ENCODE measurements at places on chromosomes 7 and 10.
A peak's percentile ranks its signal among the peaks of the same experiment; 100 is the strongest.

GRCh38 chr7:139560678-139561077, 37.2 kb downstream of the CLEC2L start:
- no peak for ATAC-seq

GRCh38 chr7:83394776-83395175, 232.1 kb upstream of the PCLO start:
- ATAC-seq: no peak

GRCh38 chr7:41809940-41810576, 107.2 kb upstream of the INHBA start:
- ATAC-seq: no peak

- no peak for ATAC-seq
These were observed 331.9 kb upstream of the LRRN3 start for GRCh38 chr7:110759069-110759468.

DNA sequence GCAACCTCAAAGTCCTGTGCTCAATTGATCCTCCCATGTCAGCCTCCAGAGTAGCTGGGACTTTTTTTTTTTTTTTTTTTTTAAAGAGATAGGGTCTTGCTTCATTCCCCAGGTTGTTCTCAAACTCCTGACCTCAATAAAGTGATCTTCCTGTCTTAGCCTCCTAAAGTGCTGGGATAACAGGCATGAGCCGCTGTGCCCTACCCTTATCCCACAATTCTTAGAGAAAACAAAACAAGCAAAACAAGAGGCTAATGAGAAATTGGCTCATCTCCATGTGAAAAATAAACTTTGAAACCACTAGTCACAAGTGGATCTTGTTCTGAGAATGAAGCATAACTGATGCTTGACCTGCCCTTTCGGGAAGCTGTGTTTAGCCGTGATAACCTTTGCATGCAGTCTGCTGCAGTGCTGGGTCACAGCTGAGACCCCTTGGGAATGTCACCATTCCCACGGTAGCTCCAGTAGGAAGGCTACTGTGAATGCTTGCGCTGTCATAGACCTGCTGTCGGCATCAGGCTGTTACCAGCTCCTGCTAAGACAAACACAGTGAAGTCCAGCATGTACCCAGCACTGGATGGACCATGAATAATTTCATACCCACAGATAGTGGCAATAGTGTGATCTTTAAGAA, 290.7 kb upstream of the KIAA1217 start:
- no peak for ATAC-seq

DNA sequence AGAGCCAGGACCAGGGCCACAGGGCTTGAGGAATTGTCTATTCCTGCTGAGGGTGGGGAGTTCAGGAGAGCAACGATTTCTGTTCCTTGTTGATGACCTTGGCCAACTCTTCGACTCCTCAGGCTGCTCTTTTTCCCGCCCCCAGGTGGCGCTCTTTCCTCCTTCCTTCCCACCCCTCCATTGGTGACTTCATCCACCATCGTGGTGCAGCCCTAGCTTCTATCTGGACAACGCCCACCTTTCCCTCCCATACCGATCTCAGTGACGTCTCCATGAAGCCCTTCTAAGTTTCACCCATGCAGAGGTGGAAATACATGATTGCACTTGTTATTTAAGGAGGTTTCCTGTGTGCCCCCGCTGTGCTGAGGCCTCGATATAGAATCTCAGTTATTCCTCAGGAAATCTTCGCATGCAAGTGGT, 22.1 kb upstream of the CARD11 start:
- ATAC-seq: no peak

DNA sequence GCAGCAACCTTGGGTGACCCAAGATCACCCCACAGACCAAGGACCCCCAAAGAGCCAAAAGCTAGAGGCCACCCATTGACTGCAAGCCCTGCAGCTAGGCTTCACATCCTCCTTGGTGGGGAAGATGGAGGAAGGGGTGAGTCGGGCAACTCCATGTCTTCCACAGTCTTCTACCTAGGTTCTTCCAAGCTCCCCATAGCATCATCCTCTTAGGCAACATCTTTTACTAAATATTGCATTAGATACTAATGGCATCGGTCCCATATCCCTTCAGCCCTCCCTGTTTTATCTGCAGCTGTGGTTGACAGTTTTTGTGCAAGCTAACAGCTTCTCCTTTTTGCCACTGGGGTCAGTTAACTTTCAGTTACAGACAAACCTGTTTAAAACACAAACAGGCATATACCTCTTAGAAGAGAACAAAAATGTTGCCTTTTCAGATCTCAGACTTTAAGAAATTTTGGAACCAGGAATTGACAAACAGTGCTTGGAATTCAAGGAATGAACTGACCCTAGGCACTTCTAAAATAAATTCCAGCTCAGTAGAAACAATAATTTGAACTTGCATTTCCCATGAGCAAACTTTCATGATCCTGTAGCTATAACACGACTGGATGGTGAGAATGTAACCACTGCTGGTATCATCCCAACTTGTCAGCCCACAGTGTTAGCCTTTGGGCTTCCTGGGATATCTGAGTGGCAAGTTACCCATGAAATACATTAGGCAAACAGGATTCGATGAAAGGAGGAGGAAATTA, 33.9 kb upstream of the MSMB start:
- ATAC-seq: no peak

DNA sequence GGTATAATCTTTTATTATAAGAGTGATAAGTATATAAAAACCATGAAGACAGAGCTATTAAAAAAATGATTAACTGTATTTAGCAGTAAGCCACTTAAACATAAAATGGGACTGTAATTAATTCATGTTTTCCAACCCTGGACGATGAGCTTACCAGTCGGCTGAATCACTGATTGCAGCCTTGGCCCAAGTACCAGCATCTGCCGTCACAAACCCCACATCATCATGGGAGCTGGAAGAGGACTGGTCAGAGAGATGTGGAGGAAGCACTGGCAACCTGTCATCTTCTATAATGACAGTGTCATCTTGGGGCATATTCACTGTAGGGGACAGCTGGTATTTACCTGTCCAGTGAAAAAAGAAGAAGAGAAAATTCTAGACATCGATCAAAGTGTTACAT, 473.6 kb downstream of the PARD3 start:
- ATAC-seq: no peak

- ATAC-seq: no peak
These were observed 938 bp upstream of the TCTN3 start for GRCh38 chr10:95694665-95695064.

DNA sequence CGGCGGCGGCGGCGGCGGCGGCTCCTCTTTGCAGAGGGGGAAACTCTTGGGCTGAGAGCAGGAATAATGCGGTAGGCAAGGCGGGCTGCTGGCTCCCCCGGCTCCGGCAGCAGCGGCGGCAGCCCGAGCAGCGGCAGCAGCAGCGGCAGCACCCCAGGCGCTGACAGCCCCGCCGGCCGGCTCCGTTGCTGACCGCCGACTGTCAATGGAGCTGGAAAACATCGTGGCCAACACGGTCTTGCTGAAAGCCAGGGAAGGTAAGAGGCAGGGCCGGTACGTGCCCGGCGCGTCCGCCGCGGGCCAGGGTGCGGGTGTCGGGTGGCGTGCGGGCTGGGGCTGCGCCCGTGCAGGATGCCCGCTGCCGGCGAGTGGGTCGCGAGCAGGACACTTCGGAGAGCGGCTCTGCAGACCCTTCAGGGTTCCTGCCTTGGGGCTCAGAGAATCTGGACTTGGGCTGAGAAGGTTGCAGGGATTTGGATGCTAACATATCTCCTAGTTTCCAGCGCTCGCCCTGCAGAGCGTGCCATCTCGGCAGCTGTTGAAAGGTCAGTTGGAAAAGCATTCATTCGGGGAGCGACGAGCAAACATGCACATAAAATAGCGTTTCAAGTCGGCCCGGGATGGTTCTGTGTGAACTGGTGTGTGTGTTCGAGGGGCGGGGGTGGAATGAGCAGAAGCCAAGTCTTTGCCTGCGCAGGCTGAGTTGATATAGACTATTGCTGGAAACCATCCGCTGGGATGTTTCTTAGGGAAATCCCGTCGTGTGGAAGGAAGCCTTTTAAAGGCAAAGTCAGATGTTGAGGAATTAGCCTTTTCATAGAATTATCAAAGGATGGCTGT, 562 bp downstream of the GRK5 start:
- ATAC-seq: no peak

- no peak for ATAC-seq
These were observed 399.5 kb downstream of the RPS24 start for GRCh38 chr10:78433076-78433595.

- ATAC-seq: no peak
These were observed 369.2 kb upstream of the MGMT start for GRCh38 chr10:129097776-129098330.

DNA sequence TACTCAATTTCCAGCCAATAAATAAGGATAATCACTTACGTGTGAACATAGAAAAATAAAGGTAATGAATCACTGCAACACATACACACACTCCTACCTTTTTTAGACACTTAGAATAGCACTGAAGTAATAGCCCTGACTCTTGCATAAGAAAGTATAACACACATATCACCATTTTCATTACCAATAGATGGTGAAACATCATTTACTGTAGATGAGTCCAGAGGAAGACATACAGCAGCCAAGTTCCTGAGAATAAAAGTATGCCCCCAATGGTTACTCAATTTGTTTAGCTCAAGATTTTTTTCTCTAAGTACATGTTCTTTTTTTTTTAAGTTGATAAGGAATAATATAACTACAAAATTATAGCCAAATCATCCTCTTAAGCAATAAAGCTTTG, 316.3 kb downstream of the PARD3 start:
- no peak for ATAC-seq

GRCh38 chr10:9175200-9175599, 1120.7 kb downstream of the GATA3 start:
- ATAC-seq: peak; percentile 78

GRCh38 chr10:112289373-112290053, 6.3 kb downstream of the TECTB start:
- ATAC-seq: no peak

- no peak for ATAC-seq
These were observed 473.8 kb upstream of the GALNT17 start for GRCh38 chr7:70657989-70658632.

- no peak for ATAC-seq
These were observed 85.7 kb downstream of the C10orf90 start for GRCh38 chr10:126584836-126585235.

DNA sequence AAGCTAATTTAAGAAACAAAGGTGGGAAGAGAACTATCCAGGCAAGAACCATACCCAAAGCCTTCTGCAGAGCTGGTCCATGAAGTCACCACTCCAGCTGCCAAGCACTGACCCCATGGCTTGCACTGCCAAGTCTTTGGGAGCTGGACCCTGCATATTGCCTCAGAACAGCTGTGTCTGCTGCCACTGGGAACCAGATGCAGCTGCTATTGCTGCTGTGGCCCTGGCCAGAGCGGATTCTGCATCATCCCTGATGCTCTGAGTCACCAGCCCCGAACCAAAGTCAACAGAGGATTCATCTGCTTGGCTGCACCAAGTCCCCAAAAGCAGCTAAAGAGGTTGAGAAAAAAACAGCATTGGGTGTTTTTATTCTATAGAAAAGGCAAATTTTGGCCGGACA, 39.2 kb upstream of the GSAP start:
- ATAC-seq: no peak

DNA sequence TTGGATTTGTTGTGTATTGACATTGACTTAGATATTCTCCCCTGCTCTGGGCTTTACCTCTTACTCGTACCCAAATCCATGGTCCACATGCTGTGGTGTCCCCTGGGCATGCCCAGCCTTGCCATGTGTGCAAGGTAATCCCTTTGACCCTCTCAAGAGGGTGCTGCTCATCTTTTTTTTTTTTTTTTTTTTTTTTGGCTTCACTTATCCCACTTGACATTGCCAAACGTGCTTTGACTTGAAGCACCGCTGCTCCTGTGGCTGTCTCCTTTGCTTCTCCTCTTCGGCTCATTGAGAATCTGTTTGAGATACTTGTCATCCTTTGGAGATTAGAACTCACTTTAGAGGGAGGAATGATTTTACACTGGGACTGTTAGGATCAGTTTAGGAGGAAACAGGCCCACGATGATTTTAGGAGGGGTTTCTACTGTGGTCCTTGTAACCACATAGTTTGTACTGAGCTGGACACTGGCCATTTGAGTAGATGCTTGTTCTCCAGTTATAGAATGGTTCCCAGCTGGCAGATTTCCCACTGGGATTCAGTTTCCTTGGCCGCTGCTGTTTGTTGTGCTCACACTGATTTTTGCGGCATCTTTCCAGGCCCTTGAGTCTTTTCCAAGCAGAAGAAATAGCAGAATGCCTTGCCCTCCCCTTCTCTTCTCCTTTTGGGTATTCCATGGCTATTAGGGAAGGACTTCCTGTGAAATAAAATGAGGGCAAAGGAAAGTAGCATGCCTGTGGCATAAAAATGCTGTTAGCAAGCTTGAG, 184.8 kb downstream of the AUTS2 start:
- no peak for ATAC-seq

DNA sequence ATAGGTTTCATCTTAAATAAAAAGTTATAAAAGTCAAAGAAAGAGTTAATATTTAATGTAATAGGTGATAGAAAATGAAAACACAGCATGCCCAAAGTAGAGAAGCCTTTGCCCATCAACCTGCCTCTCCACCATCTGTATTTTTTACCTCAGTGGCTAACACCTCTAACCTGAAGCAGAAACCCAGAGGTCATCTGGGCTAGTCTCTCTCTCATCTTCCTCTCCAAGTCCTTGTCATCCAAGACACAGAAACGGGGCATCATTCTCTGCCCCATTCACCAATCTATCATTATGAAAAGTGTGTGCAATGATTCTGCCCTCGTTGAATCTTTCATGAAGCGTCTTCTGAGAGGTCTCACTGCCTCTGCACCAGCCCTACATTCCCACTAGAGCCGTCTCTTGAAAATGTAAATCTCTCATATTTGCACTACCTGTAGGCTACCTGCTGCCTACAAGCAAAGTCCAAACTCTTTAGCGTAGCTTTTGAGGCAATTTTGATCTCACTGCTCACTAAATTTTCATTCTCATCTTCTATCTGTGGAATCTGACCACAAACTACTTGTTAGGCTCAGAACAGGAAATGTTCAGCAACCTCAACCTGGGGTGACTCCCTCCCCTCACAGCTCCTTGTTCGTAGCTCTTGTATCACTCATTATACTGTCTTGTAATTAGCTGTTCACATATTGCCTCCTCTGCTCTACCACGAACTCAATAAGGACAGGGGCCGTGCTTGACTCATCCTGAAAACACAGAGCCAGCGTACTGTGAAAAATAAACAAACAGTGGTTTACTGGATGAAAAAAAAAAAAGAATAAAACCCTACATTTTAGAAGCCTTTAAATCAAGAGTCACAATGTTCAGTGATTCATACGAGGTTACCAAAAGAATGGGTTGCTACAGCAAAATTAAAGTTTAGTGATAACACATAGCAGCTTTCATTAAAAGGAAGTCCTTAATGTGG, 83.1 kb downstream of the CTNNA3 start:
- peak; percentile 99 for ATAC-seq

Data from activated CD4-positive, CD25-positive, alpha-beta regulatory T cell treated with anti-CD3 and anti-CD28 coated beads, Interleukin-2, amount 50 U/mL, for 24 hours (primary cell).